ENCODE measurements at places on chromosomes 4 and X. TPM values are rescaled to one million over a fixed set of nuclear protein-coding genes. Genes with fewer than 3 reads are reported as not detected.

DNA sequence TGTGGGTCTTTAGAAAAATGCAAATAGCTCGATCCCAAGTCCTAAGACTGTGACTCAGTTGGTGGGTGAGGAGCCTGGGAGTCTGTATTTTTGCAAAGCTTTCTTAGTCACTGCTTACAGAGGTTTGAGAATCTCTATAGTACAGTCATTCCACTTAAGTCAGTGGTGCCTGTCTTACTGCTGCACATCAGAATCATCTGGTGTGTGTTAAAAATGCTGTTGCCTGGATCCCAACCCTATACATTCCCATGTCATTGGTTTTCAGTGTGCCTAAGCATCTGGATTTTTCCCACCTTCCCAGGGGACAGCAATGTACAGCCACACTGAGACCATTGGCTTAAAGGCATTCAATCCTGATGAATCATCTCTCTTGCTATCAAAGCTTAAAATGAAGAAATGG, 21.0 kb upstream of the GEMIN8 start:
- no peak for DNase-seq

DNA sequence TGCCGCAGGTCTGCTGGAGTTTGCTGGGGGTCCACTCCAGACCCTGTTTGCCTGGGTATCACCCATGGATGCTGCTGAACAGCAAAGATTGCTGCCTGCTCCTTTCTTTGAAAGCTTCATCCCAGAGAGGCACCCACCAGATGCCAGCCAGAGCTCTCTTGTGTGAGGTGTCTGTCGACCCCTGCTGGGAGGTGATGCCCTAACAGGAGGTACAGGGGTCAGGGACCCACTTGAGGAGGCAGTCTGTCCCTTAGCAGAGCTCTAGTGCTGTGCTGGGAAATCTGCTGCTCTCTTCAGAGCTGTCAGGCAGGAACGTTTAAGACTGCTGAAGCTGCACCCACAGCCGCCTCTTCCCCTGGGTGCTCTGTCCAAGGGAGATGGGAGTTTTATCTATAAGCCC, 162.7 kb downstream of the NAF1 start:
- DNase-seq: no peak

DNA sequence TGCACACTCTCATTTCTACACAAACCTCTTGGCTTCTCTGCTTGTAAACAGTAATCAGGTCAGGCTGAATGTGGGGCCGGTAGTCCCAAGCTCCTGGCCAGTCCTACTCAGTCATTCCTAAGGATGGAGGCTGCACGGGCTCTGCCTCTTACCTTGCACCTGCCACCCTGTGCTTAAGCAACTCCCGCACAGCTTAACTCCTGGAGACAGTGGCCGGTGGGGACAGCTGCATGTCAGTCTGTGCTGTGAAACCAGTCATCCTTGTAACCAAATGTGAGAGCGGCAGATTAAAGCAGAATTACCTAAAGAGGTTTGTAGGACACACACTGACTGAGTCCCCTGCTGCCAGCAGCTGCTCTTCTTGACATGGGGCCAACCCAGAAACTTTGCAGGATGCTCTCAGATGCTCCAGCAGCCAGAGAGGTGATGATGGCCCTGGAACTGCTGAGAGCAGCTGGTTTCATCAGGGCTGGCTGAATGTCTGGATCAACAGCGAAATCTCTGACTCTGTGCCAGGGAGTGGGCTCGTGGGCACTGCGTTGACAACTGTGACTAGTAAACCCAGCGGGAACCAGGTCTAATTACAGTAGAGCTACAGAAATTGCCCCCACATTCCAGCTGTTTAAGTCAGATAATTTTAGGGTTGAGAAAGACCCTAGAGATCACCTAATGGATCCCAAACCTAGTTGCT, 123.7 kb downstream of the ANAPC4 start:
- no peak for DNase-seq

DNA sequence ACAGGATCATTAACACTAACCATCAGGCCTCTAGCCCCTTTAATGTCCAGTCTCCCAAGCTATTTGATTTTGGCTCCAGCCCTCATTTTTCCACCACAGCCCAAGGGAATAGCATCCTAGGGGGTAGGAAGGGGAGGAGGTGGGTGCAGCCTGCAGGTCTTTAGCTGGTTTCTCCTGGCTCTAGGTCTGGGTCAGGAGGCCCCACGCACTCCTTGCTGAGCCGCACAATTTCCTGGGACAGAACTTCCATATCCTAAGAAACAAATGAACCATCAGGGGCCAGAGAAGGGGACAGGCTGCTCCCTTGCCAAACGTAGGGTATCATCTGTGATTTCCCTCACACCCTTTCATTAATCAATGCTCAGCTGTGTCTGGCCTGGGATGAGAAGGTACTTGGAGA, 2.4 kb upstream of the KCND1 start:
- no peak for DNase-seq

- no peak for DNase-seq
Observed at GRCh38 chr4:6969826-6970800, 60.5 kb downstream of the TBC1D14 start.

GRCh38 chr4:173214661-173215060, 46.0 kb downstream of the GALNT7 start:
- no peak for DNase-seq

- DNase-seq: no peak
Observed at GRCh38 chrX:150863191-150863590, 35.3 kb downstream of the CD99L2 start.

- DNase-seq: no peak
Observed at GRCh38 chr4:17195461-17196275, 297.2 kb upstream of the LDB2 start.

ATP8A1 gene
- total RNA-seq: 59.4 TPM

PLAC8 gene
- total RNA-seq: 5.7 TPM

APEX2 gene
- total RNA-seq: 9.9 TPM

PNMA6F gene
- total RNA-seq: not detected

LRAT gene
- total RNA-seq: 0.42 TPM
